ENCODE measurements at places on chromosomes 16 and 17.

DNA sequence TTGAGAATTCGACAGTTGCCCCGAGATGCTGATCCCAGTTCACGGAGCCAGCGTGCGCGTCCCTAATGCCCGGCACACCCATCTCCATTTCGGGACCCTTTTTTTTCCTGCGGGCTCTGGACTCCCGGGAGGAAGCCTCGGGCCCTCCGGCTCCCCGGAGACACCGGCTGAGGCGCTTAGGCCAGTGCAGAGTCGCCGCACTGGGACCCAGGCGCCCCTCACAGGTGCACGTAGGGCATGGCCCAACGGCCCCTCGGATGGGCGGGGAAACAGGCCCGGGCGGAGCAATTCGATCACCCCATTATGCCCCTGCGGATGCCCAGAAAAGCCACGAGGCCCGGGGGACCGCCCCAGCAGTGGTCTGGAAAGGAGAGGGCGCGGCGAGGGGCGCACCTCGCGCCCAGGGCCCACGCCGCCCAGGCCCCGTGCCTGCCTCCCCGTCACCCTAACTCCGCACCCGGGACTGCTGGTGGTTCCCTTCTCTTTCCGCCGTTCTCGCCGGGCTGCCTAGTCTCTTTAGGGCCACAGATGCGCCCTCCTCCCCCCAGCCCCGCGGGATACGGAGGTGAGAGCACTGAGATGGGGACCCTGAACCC, 18.5 kb upstream of the ZFHX3 start:
- no peak for DNase-seq

GRCh38 chr16:28572696-28573510, 19.2 kb downstream of the SGF29 start:
- no peak for DNase-seq

GRCh38 chr17:19305256-19305655, 57.3 kb downstream of the B9D1 start:
- no peak for DNase-seq

DNA sequence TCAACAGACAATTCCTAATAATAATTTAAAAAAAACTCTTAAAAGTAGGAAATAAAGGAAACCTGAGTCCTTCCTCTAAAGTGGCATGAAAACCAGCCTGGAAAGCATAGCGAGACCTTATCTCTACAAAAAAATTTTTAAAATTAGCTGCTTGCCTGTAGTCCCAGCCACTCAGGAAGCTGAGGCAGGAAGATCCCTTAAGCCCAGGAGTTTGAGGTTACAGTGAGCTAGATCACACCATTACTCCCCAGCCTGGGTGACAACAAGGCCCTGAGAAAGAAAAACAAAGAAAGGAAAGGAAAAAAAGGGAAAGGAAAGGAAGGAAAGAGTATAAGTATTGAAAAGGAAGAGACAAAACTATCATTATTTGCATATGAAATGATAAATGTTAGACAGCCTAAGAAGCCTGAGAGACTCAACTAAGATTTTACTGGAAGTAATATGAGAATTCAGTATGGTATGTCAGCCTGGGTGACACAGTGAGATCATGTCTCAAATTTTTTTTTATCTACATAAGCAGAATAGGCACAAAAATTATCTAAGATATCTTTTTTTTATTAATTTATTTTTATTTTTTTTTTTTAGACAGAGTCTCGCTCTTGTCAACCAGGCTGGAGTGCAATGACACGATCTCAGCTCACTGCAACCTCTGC, 113.0 kb downstream of the GOSR1 start:
- DNase-seq, result no peak

DNA sequence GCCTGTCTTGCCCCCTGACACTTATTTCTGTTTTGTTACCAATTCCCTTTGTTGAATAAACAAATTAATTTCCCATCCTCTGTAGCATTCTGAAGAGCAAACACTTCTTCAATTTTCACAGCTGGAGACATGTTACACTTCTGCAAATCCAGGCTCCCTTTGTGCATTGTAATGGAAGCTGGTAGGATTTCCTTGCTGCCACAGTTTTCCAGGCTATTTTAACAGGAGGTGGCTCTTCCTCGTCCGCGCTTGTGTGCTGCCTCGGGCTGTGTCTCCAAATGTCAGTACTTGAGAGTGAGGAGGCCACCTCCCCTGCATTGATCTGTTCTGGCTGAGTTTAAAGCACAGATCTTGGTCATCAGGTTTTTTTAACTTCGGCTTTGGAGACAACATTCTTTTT, 40.0 kb downstream of the SOST start:
- no peak for DNase-seq

DNA sequence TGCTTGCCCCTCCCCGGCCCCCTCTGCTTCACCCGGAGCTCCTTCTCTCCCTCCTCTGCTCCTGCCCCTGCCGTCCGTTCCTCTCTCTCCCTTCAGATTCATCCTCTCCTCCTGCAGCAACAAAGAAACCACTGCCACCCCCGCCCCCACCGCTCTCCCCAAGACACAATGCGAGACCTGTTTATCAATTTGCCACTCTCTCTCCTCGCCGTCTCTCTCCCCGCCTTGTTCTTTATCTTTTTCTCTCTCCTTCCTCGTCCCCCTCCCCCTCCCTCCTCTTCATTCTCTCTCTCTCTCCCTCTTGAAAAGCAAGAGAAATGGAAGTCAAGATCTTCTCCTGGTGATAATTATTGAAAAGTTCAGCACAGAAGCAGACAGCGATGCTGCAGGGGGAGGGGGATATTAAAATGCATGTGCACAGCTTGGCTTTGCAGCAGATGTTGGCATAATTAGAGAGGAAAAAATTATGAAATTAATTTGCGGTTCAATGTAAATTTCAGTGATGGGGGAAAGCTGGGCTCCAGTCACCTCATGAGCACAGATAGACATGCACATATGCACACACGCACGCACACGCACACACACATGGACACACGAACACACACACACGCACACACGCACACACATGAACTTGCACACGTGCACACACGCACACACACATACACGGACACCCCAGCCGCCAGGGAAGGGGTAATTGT, 58.1 kb upstream of the CBFA2T3 start:
- no peak for DNase-seq

- DNase-seq, result no peak
Measured at GRCh38 chr17:71803656-71804284, 317.1 kb upstream of the SOX9 start.

- DNase-seq, result no peak
Measured at GRCh38 chr17:16474012-16474725, 17.8 kb downstream of the LRRC75A start.

DNA sequence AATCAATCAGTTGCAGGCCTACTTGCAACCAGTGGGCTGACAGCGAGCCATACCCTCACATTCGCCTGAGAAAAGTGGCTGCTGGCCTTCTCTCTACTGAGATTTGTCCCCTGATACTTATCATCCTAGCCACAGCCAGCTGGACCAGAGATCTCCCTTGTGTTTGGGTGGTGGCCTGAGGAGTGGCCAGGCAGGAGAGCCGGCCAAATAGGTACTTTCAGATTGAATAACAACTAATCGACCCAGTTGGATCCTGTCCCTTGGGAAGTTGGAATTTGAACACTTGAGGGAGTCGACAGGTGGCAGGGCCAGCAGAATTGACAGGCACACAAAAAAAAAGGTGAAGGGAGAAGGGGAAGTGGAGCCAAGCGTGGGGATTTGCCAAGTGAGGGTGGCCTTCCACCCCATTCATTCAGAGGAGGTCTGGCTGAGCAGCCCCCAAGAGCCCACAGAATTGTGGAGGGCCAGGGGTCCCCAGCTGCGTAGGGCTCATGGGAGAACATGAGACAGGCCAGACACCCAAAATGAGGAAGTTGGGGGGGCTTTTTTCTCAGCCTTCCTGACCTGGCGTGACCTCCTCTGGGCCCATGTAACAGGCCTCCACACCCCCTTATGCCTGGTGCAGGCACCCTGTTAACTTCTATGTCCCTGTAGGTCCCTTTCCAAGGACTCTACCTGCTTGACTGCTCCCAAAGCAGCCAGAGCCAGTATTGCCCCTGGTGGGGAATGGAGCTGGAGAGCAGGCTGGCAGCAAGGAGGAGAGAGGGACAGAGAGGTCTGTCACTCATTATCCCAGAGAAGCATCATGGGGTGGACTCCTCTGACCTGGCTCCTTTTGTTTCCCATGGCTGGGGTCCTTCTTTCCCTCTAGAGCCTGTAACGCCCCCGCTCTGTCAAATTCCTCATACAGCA, 2.9 kb upstream of the RANGRF start:
- DNase-seq, result no peak

GRCh38 chr17:81858967-81859905, 1.1 kb downstream of the P4HB start:
- no peak for DNase-seq

DNA sequence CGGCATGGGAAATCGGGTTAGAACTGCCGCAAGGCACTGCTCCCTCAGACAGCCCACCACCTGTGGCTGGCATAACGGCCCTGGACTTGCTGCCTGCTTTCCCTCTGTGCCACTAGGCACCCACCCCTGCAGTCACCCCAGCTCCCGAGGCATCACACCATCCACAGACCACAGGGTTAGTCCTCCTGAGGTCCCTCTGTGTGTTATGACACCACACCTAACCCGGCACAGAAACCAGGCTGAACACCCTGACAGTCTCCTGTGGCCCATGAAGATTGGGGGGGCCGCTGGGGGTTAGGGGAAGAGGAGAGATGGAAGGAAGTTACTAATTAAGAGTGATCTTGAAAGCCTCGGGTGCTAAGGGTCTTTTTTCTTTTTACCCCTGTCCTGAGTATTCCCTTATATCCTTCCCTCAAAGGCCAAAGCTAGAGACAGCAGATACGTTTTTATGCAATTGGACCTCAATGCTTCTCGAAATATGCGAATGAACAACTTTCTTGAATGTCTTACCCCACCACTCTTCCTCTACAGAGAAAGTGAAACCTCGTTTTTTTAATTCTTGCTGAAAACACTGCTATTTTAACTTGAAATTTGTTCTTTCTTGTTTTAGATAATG, 7.0 kb downstream of the CYTH1 start:
- no peak for DNase-seq

DNA sequence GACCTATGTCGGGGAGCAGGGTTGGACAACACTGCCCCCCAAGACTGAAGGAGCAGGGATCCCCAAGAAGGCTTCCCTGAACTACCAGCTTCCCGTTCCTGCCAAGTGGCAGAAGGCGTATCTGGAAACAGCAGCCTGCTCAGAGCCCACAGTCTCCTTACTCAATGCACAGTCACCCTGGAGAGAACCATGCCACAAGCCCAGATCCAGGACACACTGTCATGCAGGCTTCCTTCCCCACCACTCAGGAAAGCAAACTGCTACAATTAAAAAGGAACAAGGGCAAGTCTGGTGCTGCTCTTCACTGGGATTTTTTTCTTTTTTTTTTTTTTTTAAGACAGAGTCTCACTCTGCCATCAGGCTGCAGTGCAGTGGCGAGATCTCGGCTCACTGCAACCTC, 8.2 kb downstream of the WDR45B start:
- DNase-seq, result no peak

- no peak for DNase-seq
Measured at GRCh38 chr17:35603674-35604073, 16.6 kb downstream of the AP2B1 start.

DNA sequence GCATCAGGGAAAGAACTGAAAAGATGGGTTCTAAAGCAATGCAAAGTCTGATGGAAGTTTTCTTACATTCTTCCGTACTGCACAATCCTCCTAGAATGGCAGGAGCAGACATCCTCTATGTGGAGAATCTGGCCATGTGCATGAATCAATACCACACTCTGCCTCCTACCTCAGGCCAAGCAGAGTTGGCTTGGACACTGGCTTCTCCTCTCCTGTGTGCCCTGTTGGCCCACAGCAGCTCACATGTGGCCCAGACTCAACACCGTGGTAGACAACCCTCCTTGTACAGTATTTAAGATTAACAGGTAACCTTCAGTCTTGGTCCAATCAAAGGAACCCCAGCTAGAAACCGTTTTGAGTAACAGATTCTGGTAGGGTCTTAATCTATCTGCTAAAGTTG, 101.9 kb downstream of the ZFHX3 start:
- no peak for DNase-seq

DNA sequence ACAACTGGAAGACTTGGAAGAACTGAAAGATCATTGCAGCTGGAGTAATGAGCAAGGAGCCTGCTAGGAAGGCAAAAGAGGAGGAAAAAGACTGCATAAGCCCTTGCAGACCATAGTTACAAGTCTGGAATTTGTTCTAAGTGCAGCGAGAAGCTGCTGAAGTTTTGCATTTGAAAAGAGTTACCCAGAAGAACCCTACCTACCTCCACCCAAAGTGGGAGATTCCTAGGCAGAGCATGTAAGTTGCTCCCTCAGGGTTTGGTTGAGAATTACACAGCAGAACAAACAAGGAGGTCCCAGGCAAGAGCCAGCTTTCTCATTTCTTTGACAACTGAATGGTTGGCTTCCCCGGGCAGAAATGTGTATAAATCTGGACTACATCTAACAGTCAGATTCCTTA, 118.7 kb upstream of the NUDT7 start:
- DNase-seq, result no peak

DNA sequence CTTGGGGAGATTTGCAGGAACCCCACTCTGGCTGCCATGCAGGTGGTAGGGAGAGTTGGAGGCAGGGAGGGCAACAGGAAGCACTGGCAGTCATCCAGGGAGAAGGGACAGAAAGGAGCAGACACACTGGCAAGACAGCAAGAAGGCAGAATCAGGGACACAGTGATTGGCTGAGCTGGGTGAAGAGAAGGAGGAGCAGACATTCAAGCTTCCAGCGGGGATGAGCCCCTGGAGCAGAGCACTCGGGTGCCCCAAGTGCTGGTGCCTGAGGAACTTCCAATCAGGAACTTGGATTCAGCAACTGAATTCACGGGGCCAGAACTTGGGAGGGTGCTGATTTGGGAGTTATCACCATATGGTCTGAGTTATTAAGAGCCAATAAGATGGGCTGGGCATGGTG, 6.3 kb upstream of the ITGA3 start:
- no peak for DNase-seq

- DNase-seq, result no peak
Measured at GRCh38 chr16:80652441-80652840, 111.6 kb downstream of the DYNLRB2 start.

DNA sequence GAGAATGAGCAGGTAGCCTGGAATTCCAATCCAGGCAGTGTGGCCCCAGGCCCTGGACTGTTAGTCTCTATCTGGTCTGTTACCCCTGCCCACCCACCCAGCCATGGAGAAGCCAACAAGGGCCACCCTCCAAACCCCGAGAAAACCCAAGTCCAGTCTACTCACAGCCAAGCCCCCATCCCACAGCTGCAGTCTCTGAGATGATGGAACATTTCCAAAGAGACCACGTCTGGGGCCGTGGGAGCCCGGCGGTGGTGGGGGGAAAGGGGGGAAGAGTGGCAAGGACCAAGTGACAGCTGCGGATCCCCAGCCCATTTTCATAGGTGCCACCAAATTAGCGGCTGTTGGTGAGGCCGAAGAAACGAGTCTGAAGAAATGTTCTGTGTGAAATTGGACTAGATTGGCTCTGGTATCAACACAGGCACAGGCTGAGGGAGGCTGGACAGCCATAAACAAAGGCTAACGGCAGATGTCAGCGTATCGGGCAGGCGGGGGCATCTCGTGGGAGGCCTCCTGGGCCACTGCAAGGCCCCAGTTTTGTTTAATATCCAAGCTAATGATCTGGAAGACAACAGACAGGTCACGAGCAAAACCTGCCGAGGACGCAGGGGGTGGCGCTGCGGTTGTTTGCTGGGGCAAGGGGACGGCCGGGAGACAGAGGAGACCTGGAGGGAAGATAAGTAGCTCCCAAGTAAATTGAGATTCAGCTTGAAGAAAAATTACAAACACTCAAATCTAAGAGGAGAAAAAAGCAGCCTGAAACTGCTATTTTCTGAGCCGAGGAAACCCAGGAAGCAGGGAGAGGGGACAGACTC, 53.4 kb downstream of the RBFOX3 start:
- DNase-seq, result no peak
